ENCODE measurements at places on chromosomes 3 and 15.

DNA sequence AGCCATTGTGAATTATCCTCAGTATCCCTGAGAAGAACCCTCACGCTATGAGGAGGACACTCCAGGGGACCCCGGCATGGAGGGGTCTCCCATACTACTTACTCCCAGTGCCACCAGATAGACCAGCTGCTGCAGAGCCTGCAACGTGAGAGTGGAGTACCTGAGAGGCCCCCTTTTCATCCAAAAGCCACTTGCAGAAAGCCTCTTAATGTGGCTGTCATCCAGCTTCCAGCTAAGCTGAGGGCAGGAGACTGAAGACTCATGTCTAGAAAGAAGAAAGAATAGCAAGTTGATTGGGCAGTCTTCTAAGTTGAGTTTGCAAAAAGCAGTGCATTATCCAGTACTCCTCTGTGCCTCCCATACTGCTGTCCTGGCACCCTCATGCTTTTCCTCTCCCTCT is 27.3 kb upstream of the MNS1 start:
- no peak for DNase-seq

GRCh38 chr3:21407743-21408142 is 343.3 kb downstream of the ZNF385D start:
- DNase-seq, result no peak

DNA sequence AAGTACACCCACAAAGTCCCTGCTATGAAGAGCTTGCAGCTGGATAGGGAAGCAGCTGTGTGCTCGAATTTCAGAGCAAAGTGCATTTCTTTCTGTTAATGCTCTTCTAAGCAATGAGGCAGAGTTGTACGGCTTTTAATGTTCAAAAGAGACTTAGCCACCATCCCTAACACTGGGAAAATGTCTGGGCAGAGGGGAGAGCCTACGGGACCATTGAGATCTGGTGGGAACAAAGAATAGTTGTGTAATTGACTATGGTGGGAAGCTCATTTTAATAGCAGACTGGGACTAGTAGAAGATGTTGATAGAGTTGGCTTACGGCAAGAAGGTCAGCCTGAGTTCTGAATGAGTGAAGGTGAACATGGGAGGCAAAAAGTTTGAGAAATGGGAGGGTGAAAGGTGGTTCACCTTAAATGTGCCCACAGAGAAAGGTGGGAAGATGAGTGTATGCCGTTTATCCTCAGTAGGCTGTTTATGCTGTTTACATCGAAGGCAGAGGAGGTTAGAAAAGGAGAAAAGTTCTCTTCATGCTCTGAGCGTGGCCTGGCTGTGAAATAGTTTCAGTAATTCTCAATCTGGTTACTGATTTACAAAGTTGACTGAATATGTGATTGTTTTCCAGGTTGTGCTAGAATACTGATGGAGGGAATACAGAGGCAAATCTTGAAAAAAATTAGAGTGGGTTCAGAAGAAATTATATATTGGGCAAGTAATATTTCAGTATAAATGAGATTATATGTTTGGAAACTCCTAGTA is 22.9 kb upstream of the UTS2B start:
- DNase-seq, result no peak

- no peak for DNase-seq
These were observed 58.2 kb upstream of the SEC61A1 start for GRCh38 chr3:127994011-127994410.

DNA sequence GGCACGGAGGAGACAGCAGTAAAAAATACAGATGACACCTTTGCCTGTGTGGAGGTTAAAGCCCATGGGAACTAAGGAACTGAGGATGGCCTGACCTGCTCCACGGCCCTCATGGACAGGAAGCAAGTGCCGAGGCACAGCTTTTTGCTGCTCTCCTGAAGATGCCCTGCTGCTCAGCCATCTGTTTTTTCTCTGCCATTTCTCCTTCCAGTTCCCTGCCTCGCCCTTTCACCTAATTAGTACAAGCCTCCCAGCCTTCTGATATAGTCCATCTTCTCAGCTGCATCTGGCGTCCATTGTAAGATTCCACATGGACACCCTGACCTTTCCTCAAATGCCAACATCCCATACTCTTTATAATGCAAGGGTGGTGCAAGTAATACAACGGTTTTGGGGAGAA is 11.8 kb upstream of the CXCR6 start:
- no peak for DNase-seq

- DNase-seq, result no peak
These were observed 59.2 kb upstream of the TRAK1 start for GRCh38 chr3:42031808-42032480.

- peak; percentile 60 for DNase-seq
These were observed 1.4 kb downstream of the CEMIP start for GRCh38 chr15:80780416-80781221.

- no peak for DNase-seq
These were observed 24.8 kb downstream of the PEX5L start for GRCh38 chr3:180011927-180012326.

- DNase-seq, result no peak
These were observed 45.3 kb upstream of the MAGEF1 start for GRCh38 chr3:184757022-184757651.

- no peak for DNase-seq
These were observed 360.2 kb downstream of the ZNF385D start for GRCh38 chr3:21390856-21391255.

DNA sequence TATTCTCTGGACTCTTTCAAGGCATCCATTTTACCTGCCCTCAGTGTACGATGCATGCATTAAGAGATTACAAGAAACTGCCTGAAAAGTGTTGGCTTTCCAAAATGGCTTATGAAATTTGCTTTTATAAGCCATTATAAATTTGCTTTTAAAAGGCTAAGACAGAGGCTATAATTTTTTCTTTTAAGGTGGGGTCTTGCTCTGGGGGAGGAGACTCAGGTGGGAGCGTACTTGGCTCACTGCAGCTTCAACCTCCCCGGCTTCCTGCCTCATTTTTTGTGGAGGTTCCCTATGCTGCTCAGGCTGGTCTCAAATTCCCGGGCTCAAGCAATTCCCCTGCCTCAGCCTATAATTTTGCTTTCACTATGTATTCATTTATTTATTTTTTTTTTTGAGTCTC is 17.6 kb downstream of the TRA2B start:
- DNase-seq, result no peak

DNA sequence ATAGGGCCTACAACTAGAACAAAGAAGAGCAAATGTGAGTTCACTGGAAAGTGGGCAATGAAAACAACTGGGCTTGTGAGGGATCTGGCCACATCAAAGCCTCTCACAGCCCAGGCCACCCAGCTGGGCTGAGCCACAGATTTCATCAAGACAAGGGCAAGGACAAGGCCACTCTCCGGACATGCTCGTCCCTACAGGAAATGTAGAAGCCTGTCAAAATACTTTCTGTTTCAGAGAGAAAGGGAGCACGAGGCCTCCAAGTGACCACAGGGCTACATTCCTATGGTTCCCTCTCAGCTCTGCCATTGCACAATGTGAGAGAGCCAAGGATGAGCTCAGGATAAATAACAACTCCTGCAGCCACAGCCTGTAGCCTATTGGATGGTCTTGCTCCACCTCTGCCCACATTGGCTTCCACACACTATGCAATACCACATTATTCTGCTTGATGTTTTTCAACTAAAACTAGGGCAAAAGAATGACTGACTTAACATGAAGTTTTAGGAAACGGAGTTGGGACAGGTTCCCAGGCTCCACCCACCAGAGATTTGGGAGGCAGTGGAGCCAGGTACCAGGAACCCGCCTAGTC is 12.1 kb downstream of the TBC1D2B start:
- no peak for DNase-seq

- DNase-seq, result no peak
These were observed 78.5 kb downstream of the CHCHD6 start for GRCh38 chr3:126782536-126782935.

- DNase-seq, result no peak
These were observed 589.8 kb upstream of the DPPA4 start for GRCh38 chr3:109927161-109927560.

- no peak for DNase-seq
These were observed 9.0 kb downstream of the IGDCC4 start for GRCh38 chr15:65413760-65414144.

DNA sequence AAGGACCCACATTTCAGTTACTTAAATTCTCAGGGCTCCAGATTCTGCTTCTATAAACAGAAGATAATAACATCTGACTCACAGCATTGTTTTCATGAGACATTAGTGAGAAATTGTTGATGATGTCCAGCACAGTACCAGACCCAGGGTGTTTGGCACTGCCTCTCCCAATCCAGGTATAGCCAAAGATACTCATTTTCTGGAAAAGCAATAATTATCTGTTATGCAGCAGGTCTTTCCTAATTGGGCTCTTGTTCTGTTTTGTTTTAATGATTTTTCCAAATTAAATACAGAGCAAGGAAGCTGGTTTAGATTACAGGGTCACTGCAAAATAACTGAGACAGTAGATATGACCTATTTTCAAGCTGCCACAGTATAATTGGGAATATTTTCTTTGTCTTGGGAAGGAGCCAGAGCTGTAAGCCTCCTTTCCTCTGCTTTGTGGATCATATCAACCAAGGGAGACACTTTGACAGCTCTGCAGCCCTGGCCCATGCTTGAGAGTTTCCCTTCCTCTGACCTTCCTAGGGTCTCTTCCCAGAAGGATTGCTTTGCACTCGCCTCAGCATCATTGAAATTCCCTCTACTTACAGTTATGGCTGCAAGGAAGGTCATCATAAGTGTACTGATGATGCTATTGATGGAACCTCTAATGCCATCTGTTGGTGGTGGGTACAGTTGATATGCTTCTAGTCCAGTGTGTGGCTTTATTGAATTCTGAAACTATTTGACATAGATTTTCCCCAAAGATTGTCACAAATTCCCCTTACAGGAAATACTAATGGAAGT is 522.4 kb upstream of the ADAMTS9 start:
- no peak for DNase-seq

GRCh38 chr3:32288819-32289218 is 50.3 kb downstream of the CMTM8 start:
- no peak for DNase-seq

DNA sequence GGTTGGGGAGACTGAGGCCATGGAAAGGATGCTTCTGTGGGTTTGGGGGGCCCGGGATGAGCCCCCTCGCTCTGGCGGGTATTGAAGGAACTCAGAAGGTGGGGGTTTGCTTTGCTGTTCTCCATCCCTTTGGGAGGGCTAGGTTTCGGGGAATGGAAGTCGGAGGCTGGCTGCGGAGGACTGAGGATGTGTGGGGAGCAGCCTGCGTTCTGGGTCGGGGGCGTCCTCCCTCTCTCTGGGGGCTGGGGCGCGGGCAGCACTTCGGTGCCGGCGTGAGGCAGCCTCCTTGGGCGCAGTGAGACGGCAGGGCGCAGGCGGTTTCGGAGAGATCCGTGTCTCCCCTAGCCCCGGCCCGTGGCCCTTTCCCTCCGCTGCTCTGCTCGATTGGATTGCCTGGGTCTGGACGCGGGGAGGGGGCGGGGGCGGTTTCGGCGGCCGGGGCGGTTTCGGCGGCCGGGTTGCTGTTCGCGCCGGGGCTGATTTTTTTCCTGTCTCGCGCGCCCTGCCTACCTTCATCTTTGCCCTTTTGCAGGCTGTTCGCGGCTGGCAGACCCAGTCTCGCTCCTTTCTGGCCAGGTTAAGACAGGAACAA is 1.4 kb downstream of the PTPRG start:
- DNase-seq, result no peak

- DNase-seq, result no peak
These were observed 44.5 kb upstream of the BOC start for GRCh38 chr3:113166719-113167492.

- no peak for DNase-seq
These were observed 417.4 kb downstream of the MECOM start for GRCh38 chr3:169246158-169246557.

- no peak for DNase-seq
These were observed 760 bp downstream of the FANCI start for GRCh38 chr15:89244574-89244903.

DNA sequence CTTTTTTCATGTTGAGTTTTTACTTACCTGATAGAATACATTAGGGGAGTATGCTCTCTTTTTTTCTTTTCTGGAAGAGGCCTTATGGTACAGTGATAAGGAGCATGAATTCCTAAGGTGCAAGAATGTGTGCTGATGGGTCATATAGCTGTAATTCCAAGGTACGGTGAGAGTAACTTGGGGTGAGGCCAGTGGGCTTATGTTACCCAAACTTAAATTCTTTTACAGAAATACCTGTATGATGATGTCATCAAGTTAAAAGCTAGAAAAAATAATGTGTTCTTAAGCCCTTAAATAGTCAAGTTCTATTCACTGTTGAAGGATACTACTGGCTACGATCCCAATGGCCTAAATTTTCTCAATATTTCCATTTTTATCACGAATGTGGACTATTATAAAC is 111.2 kb downstream of the GMPS start:
- DNase-seq, result no peak

DNA sequence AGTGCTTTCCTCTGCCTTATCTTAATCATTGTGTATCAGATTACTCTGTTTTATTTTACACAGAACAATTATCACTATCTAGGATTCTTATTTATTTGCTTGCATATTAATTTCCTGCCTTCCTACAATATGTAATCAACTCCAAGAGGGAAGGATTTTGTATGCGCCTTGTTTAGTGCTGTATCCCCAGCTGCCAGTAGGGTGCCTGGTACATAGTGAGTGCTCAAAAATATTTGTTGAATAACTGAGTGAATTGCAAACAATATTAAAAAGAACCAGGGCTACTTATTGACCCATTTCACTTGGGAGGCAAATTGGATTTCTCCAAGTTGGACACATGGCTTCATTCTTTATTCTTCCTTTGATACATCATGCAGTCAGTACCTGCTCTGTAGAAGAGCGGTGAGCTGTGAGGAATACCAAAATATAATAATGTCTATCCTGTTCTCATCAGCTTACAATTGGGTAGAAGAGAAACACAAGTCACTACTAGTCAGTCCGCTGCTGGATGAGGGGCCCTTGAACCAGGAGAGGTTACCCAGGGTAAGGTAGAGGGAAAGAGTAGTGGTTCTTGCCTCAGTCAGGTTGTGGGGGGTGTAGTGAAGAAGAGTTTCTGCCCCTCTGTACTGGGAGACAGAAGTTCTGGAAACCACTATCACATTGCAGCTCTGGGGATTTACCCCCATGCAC is 233.9 kb upstream of the ZBTB20 start:
- DNase-seq, result no peak

DNA sequence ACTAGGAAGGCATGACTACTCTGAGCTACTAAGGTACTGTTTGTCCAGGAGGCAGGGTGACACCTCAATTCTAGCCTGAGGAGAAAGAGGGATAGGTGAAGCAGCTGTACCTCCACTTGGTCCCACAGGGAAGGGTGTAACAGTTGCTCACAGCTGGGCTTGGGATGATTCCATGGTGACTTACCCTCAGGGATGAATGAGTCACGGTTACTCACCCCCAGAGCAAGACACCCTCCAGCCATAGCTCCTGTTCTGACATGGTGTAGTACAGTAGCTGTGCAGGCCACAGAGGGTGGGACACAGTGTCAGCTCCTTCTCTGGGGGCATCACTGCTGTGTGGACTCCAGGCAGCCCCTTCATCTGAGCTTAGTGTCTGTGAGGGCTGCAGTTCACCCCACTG is 868.6 kb upstream of the SEMA6D start:
- no peak for DNase-seq

DNA sequence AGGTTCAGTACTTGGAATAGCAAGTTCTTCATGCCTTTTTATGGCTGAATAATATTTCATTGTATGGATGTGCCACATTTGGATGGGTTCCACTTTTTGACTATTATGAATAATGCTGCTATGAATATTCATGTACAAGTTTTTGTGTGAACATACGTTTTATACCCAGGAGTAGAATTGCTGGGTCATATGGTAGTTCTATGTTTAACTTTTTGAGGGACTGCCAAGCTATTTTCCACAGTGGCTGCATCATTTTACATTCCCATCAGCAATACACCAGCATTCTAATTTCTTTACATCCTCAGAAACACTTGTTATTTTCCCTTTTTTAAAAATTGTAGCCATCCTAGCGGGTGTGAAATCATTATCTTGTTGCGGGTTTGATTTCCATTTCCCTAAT is 76.0 kb upstream of the PRR20G start:
- no peak for DNase-seq

- DNase-seq, result no peak
These were observed 88.8 kb upstream of the CHD2 start for GRCh38 chr15:92811148-92811913.
